ENCODE measurements at places on chromosomes 5 and 9.

DNA sequence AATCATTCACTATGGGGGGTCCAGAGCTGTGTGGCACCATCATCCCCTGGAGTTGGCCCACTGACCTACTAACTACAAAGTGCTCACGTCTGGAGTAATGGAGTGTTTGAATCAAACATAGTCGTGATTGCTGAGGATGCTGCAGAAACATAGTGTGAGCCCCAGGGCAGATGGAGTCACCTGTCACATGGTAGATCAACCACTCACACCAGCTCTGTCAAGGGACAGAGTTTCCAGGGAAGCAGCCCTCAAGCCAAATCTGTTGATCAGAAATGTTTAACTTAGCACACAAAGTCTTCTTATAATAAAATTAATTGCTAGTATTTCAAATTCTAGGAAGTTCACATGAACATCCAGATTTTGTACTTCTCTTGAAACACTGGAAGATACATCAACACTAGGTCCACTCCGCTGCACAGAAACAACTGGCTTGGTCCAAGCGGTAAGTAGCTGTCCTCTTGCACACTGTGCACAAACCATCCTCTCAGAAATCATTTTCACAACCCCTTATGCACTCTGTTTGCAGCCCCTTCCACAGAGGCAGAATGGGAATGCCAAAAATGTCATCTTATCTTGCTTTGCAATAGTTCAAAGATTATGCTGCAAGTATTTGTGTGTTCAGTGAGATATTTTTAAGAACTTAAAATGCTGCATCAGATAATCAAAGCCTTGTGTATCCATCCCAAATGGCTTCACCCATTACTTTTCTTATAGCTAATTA lies 191.0 kb downstream of the EPB41L4A start:
- no peak for DNase-seq

- DNase-seq, result no peak
These were observed 8.2 kb upstream of the CD180 start for GRCh38 chr5:67204821-67205220.

DNA sequence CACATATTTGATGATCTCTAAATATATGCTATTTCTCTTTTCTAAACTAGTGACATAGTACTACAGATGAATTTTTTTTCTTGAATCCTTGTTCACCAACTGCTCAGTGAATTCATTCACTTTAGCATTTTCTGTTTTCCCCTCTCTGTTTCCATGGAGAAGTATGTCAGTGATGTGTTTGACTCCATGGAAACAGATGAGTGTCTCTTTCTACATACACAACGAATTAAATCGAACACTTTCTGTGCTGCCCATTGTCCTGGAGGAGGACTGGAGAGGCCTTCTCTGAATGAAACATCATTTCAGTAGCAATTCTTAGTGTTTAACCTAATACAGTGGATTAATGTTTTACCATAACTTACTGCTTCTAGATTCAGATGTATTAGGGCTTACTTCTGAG lies 9.5 kb downstream of the INVS start:
- DNase-seq, result no peak

- DNase-seq, result no peak
These were observed 321.9 kb downstream of the CDK5RAP2 start for GRCh38 chr9:120258096-120258495.

GRCh38 chr5:90685425-90686022 lies 126.9 kb downstream of the ADGRV1 start:
- DNase-seq, result no peak

DNA sequence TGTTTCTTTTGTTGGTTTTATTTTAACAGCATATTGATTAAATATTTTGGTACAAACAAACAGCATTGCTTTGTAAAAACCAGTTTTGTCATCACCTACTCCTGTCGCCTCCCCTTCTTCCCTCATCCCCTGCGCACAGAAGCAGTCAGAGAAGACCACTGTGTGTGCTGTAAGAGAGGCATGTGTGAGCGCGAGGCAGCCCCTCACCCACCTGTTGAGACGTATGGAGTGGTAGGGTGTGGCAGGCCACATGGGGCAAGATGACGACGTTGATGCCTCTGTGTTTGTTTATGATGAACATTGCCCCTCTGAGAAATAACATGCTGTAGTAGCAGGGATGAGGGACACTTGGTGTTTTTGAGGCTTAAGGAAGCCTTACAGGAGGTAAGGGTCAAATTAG lies 71.3 kb downstream of the GPR21 start:
- no peak for DNase-seq

DNA sequence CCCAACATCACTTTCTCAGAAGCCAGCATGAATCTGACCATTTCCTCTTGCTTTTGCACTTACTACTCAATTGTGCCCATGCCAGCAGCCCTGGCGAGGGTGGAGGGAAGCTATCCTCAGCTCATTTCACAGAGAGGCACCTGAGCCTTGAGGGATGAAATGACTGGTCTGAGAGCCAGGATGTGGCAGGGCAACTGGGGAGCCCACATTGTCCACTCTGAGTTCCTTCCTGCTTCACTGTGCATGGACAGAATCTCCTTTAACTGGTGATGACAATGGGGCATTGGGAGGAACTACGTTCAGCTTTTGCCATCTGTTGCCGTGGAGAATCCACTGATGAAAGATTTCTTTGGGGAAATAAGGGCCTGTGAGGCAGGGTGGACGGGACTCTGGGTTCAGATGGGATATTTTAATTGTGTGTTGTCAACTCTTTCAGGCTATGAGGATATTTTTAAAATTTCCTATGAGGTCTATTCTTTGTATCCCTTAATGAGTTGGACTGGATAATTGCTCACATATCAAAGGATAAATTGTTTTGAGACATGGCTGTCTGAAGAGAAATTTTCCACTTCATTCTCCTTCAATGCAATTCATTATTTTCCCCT lies 78.3 kb downstream of the TNC start:
- DNase-seq, result no peak

GRCh38 chr5:109943701-109944235 lies 254.0 kb downstream of the MAN2A1 start:
- no peak for DNase-seq

- DNase-seq, result no peak
These were observed 59.7 kb downstream of the DOCK8 start for GRCh38 chr9:274406-274805.

GRCh38 chr5:149904977-149905376 lies 39.6 kb downstream of the PDE6A start:
- DNase-seq, result no peak

DNA sequence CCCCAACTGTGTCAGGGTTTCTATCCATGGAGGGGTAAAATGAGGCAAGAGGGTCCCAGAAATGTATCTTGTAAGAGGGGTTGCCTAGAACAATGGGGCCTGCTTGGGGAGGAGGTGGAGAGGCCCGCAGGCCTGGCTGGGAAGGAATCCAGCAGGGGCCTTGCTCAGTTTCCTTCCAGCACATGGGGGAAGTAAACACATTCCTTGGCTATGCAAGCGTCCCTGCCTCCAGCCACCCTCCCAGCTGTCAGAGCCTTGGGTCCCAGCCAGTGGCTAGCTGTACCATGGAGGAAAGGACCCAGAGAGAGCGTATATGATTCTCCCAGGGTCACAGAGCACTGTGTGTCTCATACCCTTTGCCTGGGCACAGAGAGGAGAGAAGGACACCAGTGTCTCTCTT lies 71.1 kb upstream of the IL17B start:
- no peak for DNase-seq

- no peak for DNase-seq
These were observed 301.2 kb downstream of the DTWD2 start for GRCh38 chr5:118687100-118687499.

DNA sequence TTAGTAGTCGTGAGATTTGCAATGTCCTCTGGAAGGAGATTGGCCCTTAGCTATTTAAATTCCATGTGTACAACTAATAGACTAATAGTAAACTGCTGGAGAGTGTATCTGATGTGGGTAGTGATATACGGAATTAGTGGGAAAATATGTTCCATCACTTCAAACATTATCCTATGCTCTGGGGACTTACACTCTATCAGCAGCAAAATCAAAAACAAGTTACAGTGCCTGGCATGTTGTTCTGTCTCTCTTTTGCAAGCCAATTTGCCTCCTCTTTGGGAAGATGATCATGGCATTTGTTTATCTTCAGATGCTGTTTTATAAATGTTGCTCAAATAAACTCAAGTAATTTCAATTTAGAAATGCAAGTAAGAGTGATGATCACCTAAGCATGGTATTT lies 311.9 kb upstream of the ACO1 start:
- DNase-seq, result no peak

DNA sequence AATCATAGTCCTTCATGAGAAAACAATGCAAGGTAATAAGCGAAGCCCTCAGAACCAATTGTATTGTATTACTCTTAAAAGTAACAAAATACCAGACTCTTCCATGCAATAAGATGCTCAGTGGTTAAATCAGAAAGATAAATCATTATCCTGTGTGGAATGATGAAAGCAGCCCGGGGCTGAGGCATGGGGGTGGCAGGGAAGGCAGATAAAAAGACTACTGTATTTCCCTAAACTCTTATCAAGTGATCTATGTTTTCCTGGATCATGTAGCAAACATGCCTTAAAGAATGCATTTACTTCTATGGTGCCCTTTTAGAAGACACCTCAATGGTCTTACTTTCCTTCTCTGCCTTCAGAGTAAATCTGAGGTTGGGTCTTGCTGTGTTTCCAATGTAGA lies 105.6 kb upstream of the DAPK1 start:
- DNase-seq, result no peak

GRCh38 chr5:179817470-179817840 lies 3.2 kb upstream of the SQSTM1 start:
- DNase-seq, result no peak

GRCh38 chr5:72363166-72363802 lies 43.1 kb downstream of the PTCD2 start:
- DNase-seq, result no peak
